Adipocyte (in vitro differentiated cells): ENCODE measurements at places on chromosomes 5 and 9.
A peak's percentile ranks its signal among the peaks of the same experiment; 100 is the strongest.

- DNase-seq = no peak
Measured at GRCh38 chr5:72445969-72446368, 61.2 kb downstream of the ZNF366 start.

DNA sequence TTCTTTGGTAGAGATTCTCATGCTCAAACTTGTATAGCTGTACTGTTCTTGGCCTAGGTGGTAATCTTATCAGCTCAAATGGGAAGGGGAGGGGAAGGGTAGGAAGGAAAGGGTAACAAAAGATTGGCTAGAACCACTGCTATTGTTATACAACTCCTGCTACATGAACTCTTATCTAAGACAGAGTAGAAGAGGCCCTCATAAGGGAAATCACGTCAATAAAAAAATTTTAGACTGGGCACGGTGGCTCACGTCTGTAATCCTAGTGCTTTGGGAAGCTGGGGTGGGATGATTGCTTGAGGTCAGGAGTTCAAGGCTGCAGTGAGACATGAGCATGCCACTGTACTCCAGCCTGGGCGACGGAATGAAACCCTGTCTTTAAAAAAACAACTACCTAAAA, 15.9 kb downstream of the STOM start:
- DNase-seq = no peak

- no peak for DNase-seq
Measured at GRCh38 chr5:172564883-172565282, 76.2 kb upstream of the NEURL1B start.

DNA sequence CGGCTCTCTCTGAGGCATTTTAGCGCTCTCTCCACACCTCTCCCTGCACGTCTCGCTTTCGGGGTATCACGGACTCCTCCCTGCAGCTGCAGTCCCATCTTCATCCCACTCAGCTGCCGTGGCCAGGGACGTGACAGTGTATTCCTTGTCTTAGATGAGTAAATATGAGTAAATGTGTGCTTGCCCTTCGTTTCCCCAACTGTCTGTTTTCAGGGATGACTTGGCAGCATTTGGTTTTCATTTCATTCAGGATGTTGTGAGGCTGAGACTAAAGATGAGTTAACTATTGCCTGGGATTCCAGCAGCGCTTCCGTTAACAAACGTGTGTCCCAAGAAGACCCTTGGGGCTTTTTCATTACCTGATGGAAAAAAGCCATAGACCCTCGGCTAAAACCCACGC, 29.5 kb downstream of the GDNF start:
- DNase-seq = peak; percentile 48

DNA sequence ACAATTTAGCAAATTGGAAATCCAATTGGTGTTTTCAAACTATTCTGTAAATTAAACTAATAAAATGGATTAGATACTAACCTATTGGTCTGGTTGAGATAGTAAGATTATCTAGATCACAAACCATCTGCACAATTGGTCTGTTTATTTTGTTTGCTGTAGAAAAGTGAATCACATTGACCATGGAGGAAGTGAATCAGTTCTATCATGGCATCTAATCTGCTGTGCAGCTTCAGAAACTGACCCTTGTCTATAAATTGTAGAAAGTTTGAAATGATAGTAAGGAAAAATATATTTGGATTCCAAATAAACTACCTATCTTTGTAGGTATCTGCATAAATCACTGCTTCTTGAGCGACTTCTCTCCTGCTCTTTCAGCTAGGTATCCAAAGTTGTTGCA, 1865.4 kb downstream of the MAT2B start:
- DNase-seq = no peak

GRCh38 chr5:31317665-31318064, 124.2 kb downstream of the CDH6 start:
- no peak for DNase-seq

- no peak for DNase-seq
Measured at GRCh38 chr5:116528519-116529234, 45.9 kb downstream of the SEMA6A start.

- DNase-seq = peak; percentile 42
Measured at GRCh38 chr9:15349892-15350761, 43.1 kb upstream of the TTC39B start.

DNA sequence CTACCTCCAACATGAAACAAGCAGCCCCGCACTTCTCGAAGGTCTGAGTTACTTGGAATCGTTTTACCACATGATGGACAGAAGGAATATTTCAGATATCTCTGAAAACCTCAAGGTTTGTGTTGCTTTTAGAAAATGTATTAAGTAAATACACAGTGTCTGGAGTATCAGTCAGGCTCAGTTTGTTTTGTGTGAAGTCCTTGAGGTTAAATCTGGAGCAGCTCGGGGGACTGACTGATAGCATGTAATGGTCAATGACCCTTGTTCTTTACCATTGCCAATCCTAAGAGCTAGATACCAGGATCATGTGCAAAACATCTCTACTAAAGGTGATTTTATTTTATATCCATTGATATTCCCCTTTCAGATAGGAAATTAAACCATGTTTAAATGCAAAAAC, 26.9 kb upstream of the LNPEP start:
- no peak for DNase-seq

GRCh38 chr5:137567226-137567625, 68.1 kb upstream of the SPOCK1 start:
- DNase-seq = no peak

DNA sequence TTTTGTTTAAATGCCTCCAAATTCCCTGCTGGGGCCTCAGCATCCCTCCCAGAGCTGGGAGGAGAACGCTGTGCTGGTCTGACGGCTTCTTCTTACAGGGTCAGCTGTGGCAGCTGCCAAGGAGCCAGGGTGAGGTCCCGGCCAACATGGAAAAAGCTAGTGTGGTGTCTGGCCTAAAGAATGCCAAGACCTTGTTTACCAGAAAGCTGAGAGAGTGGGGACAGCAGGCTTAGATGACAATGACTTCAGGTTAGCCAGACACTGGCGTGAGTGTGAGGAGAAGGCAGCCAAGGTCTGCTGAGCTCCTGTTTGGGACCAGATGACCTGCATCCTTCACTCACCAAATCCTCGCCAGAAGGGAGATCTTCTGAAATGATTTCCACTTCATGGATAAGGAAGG, 112.5 kb downstream of the CRB2 start:
- DNase-seq = no peak

- no peak for DNase-seq
Measured at GRCh38 chr9:34566322-34566721, 23.2 kb downstream of the CNTFR start.

- DNase-seq = no peak
Measured at GRCh38 chr9:88443480-88444113, 55.4 kb downstream of the SPIN1 start.

DNA sequence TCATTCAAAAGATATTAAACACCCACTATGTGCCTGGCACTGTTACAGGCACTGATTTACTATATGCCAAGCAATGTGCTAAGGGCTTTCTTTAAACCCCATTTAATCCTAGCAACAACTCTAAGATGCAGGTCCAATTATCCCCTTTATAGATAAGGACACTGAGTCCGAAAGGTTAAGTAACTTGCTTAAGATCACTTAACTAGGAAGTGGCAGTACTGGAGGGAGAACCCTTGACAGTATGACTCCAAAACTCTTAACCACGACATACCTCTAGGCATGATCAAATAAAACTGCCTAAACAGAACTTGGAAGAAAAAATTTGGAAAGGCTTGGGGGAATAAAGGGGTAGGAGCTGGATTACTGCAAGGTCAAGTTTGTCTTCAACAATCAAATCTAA, 1.7 kb downstream of the RAB14 start:
- no peak for DNase-seq

DNA sequence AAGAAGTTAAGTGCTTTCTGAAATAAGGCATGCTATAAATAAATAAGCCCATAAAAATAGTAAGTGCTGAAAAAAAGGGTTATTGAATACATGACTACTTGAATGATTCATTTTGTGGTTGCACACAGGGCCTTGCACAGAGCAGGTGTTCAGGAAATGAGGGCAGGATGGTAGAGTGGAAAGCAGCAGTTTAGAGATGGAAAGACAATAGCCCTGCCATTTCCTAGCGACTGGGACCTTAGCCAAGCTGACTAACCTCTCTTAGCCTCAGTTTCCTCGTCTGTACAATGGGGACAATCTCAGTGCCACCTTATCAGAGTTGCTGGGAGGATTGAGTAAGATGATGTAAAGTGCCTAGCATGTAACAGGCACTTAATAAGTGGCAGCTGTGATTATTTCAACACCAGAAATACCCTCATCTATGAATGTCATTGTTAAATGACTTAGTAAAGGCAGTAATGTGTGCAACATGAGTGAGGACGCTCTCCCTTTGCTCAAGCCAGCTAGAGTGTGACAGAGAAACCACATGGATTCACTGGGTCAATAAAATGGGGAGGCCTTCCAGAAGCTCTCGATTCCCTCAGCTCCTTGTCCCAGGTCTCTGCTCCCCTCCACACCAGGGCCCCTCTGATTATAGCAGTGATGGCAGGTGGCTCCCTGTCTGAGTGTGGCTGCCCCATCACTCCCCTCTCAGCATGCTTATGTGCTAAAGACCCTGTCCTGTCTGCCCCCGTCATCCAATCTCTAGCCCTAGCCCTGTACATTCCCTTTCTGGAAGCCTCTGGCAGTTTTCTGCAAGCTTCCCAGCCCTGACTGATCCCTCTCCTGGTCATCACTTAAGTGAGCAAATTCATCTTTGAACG, 16.0 kb upstream of the PHF19 start:
- no peak for DNase-seq

DNA sequence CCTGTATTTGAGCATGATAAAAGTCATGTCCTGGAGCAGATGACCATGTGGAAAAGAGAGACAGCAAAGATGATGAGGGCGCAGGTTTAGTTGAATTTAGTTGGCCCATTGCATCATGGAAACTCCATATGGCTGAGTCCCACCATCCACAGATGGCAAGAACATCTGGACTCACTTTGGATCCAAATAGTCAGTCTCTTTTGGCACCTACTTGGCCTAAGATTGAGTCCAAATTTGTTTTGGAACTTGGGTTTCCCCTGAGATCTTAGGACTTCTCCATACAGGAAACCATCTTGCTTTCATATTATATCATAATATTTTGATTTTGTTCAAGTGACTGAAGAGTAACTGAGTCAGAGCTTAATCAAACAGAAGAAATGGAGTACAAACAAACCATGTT, 217.5 kb downstream of the DRD1 start:
- DNase-seq = no peak

DNA sequence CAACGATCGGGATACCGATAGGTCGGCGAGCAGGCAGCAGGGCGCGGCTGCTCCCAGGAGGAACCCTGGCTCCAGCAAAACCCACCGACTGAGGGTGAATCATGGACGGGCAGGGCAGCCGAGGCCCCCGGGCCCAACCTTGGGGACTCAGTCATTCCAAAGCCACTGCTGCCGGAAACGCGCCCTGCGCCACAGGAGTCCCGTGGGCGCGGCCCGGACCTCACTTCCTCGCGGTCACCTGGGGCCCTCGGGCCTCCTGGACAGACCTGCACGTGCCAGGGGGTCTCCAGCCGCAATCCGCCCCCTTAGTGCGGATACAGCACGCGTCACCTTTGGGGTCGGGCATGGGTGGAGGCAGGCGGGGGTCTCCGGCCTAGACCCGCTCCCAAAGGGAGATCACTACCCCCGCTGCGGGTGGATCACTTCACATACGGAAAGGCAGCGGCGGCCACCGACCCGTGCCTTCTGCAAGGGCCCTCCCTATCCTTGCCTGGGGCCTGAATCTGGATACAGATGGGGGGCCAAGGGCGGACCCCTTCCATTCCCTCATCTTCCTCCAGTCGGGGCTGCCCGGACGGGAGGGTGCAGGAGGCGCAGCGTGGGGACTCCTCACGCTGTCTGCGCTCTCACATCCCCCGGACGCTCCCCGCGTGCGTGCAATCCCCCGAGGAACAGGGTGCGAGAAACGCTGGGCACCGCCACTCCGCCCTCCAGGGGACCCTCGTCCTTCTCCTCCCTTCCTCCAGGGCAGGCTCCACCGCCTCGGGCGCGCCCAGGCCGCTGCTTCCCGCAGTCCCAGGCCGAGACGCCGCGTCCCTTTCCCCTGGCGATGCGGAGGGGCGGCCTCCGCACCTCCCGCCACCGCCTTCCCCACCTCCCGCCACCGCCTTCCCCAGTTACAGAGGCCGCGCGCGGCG, 586 bp downstream of the TXN start:
- no peak for DNase-seq

DNA sequence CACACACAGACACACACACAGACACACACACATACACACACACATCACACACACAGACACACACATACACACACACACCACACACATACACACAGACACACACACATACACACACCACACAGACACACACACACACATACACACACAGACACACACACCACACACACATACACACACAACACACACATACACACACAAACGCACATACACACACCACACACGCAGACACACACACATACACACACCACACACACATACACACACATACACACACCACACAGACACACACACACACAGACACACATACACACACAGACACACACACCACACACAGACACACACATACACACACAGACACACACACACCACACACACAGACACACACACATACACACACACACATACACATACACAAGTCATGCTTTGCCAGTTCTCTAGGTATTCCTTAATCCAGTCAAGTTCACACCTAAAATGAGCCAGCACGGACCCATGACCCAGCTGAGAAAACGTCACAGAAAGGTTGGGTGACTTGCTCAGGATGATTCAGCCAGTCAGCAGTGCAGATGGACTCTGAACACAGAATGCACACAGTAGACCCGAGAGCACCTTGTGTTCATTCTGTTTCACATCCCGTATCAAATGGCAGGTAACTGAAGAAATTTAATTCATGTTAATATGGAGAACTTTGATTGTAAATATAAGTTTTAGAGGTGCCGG, 746.4 kb downstream of the MTRR start:
- no peak for DNase-seq

DNA sequence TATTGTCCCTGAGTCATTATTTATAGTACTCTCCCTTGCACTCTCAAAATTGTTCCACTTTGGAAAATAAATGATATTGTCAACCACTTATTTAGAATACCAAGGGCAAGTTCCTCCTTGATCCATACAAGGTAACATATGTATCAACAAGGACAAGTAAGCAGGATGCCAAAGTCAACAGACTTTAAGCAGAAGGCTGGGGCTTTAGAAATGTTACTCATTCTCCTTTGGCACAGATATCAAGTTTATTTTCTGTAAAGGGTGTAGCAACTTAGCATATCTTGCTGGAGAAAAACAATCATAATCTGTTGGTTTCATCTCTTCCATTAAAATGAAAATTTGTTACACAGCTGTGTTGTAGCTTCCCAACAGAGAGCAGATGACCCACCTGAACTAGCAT, 248.7 kb upstream of the SLC30A5 start:
- peak; percentile 74 for DNase-seq

DNA sequence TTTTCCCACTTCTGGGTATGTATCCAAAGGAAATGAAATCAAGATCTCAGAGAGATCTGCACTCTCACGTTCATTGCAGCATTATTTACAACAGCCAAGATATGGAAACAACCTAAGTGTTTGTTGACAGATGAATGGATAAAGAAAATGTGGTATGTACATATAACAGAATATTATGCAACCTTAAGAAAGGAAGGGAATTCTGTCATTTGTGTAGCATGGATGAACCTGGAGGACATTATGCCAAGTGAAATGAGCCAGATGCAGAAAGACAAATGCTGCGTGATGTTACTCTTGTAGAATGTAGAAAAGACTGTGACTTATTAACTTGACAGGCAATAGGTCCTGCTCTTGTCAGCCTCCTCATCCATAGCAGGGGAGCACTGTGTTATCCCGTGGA, 31.4 kb downstream of the PPARGC1B start:
- DNase-seq = no peak
